Lower leg skin (tissue), 4 donors: ENCODE measurements at places on chromosomes 4 and X.
A peak's percentile ranks its signal among the peaks of the same experiment; 100 is the strongest.

- DNase-seq = no peak
Observed at GRCh38 chr4:95580226-95580625, 31.5 kb upstream of the UNC5C start.

GRCh38 chr4:53659112-53659511 is 67.8 kb upstream of the LNX1 start:
- no peak for DNase-seq

DNA sequence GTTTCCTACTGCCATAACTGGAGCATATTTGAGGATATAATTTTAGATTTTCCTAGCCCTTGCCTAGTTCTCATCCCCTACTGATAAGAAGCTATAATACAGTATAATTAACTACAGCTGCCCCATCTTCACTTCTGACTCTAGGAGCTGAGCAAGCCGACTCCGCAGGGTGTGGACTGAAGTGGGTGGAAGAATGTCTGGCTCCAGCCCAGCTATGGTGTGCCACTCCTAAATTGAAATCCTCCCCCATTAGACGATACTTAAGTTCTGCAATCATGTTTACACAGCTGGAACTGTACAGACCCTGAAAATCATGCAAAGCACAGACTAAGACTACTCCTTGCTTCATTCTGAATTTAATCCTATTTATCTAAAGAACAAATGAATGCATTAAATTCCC is 93.1 kb downstream of the PCDH19 start:
- no peak for DNase-seq

GRCh38 chr4:107806196-107806595 is 18.5 kb upstream of the SGMS2 start:
- DNase-seq = no peak

DNA sequence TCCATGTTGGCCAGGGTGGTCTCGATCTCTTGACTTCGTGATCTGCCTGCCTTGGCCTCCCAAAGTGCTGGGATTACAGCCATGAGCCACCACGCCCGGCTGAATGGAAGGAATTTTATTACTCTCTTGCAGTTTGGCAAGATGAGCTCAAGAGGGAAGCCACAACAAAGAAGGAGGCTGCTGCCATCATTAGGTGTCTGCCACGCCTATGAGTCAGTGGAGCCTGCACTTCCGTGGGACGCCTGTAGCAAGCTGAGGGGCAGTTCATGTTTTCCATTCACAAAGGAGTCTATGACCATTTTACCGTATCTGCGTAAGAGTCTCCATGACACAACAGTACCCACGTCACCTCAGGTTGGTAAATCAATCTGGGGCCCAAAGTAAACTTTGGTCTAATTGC is 51.2 kb upstream of the CHRNA9 start:
- no peak for DNase-seq

GRCh38 chr4:73468170-73468569 is 13.4 kb upstream of the AFM start:
- no peak for DNase-seq

DNA sequence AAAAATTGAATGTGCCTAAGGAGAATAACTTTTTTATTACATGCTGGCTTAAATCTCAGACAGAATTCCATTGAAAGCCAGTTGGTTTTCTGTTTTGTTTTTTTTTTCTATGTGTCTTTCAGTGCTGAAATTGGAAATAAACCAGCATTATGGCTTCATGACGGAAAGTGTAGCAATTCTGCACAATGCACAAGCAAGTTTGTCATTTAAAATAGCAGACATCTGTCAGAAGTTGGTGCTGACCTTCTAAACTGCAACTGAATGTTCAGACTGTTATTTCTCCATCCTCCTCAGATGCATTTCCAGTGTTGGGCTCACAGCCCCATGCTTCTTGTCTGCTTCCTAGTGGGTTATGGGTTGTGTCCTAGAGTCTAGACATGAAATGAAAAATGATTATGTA is 107.2 kb upstream of the LIMCH1 start:
- no peak for DNase-seq

DNA sequence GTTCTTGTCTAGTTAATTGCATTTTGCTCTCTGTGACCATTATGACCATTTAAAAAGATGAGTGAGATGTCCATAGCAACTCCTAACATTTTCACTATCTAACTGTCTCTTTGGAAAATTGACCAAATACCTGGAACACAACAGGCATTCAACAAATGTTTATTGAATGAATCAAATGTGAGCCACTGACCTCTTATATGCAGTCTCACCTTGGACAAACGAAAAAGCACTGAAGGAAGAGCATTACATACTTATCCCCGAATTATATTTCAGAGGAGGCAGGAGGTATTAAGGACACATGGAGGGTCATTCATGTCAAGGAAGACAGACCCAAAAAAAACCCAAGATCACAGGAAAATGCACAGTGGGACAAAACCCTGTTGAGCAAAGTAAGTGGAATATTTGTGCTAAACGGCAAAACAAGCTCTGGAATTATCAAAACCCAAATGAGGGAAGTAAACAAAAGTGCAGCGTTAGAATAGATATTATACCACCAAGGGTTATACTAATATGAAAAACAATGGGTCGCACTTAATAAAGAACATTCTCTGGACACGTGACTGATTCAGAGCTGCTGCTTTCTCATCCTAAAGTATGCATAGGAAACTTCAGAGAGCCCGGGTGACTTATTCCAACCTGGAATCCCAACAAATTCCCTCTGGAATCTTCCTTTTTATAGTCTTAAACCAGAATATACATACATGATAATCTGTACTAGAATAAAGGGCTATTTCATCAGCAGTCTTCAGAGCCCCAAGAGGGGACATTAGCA is 131.9 kb downstream of the AMELX start:
- DNase-seq = no peak

DNA sequence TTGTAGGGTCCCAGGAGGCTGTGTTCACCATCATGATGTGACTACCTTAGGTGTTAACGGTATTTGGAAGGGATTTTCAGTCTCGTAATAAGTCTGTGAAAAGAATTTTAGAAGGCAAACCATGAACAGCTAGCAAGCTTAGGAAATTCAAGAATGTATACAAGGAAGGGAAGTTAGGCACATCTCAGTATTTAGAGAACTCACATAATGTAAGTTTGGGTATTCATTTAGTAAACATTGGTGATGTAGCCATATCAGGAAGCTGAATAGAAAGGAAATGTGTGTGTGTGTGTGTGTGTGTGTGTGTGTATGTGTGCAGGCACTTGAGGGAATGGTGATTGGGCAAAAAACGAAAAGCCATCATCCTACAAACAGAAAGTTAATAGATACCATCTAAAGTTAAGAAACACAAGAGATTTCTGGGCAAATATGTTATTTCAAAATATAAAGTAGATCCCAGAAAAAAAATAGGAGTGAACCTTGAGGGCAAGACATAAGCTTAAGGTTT is 34.7 kb upstream of the PRKX start:
- no peak for DNase-seq

GRCh38 chrX:154384284-154384892 is 5.3 kb downstream of the EMD start:
- DNase-seq = no peak

GRCh38 chr4:100494166-100494565 is 23.7 kb downstream of the EMCN start:
- no peak for DNase-seq

- no peak for DNase-seq
Observed at GRCh38 chrX:10173331-10173900, 16.6 kb downstream of the CLCN4 start.

GRCh38 chr4:36115312-36115711 is 129.0 kb downstream of the ARAP2 start:
- DNase-seq = no peak

GRCh38 chr4:25299476-25300203 is 12.9 kb upstream of the ZCCHC4 start:
- DNase-seq = peak; percentile 25

- no peak for DNase-seq
Observed at GRCh38 chr4:53021754-53022512, 159.8 kb downstream of the RASL11B start.

GRCh38 chrX:9745417-9746115 is 20.1 kb downstream of the GPR143 start:
- DNase-seq = no peak

GRCh38 chrX:56069299-56069931 is 162.7 kb upstream of the KLF8 start:
- no peak for DNase-seq
